Ureter (tissue), 1 donor: ENCODE measurements at places on chromosomes 4 and X. TPM values are rescaled to one million over a fixed set of nuclear protein-coding genes. Genes with fewer than 3 reads are reported as not detected.

The NLGN4X gene
- total RNA-seq = 5.9 TPM

The CPLX1 gene
- total RNA-seq = 6.7 TPM

The CFAP47 gene
- total RNA-seq = 0.96 TPM

The NDST3 gene
- total RNA-seq = not detected

The MSN gene
- 134 TPM for total RNA-seq

The FHDC1 gene
- 4.7 TPM for total RNA-seq

The KANTR gene
- total RNA-seq = 34.1 TPM

The CHRDL1 gene
- 34.7 TPM for total RNA-seq

The DOK7 gene
- 4.5 TPM for total RNA-seq

The RNF150 gene
- 19.8 TPM for total RNA-seq

The KIT gene
- total RNA-seq = 21.0 TPM

The GYG2 gene
- total RNA-seq = 4.9 TPM

The GRPR gene
- not detected for total RNA-seq

The NXF2 gene
- total RNA-seq = not detected

The UGT2B17 gene
- total RNA-seq = 0.23 TPM

The SMIM31 gene
- 4.6 TPM for total RNA-seq

The GNRHR gene
- not detected for total RNA-seq

The SLITRK4 gene
- 0.18 TPM for total RNA-seq

The CRMP1 gene
- 1.3 TPM for total RNA-seq
